ENCODE measurements at places on chromosomes 12 and 14.

DNA sequence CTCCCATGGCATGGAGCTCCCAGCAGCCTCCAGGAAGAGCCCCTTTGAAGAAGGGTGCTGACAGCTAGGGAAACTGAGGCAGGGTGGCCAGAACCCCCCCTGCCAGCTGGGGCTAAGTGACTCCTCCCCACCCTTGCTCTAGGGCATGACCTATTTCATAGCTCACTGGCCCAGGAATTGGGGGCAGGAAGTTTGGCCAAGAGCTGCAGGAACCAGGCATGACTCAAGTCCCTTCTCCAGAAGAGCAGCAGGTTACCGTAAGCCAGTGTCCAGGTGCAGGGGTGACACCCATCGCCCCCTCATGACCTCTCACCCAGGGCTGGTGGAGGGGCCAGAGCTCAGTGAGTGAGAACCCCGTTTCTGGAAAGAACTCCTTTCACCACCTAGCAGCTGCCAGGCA is 1.9 kb downstream of the RASAL1 start:
- no peak for DNase-seq

DNA sequence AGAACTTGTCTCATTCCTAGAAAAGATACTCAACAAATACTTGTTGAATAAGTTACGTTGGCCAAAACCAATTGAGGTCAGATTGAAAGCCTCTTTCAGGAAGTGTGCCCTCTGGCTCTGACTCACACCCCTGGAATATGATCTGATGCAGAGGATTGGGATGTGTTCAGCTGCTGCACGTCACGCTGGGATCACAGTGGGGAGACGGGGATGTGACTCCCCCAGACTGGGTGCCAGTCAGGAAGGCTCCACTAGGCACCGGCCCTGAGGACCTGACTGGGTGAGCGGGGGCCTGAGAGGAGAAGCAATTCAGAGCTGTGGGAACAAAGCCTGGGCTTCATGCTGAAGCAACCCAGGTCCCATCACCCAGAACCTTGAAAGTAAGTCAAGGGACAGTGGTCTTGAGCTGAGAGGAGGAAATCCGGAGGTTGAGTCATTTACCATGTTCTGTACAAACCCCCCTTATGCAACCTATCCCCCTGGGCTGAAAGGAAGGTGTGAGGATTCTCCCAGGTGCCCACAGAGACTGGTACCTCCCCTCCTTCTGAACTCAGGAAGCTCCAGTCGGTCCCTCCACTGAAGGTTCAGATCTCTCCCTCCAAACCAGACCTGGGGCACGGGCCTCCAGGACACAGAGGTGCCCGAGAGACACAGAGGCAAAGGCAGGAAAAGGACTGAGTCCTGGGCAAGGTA is 3.9 kb downstream of the CEBPE start:
- no peak for DNase-seq

- DNase-seq: no peak
Measured at GRCh38 chr12:74317078-74317601, 220.5 kb upstream of the ATXN7L3B start.

GRCh38 chr14:21098076-21098891 is at the start of gene ZNF219:
TSS of gene ZNF219 (minus strand) at chr14:21098655. CDS start at chr14:21093591, 5,064 bp downstream.
- DNase-seq: no peak

GRCh38 chr12:94260717-94261116 is 112.3 kb downstream of the PLXNC1 start:
- DNase-seq: no peak

GRCh38 chr12:126874427-126875026 is 1392.4 kb upstream of the TMEM132C start:
- DNase-seq: peak; percentile 25

- no peak for DNase-seq
Measured at GRCh38 chr12:111471236-111471635, 65.5 kb downstream of the SH2B3 start.

DNA sequence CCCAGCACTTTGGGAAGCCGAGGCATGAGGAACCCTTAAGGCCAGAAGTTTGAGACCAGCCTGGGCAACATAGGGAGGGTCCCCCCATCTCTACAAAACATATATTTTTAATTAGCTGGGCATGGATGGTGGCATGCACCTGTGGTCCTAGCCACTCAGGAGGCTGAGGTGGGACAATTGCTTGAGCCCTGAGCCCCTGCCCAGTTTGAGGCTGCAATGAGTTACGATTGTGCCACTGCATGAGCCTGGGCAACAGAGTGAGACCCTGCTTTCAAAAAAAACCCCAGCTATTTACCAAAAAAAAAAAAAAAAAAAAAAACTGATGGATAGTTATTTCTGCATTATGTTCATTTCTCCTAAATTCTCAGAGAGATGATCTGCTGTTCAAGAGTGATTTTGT is 230.0 kb downstream of the SOX5 start:
- DNase-seq: no peak

GRCh38 chr12:13257356-13257875 is 60.9 kb downstream of the EMP1 start:
- DNase-seq: no peak

GRCh38 chr12:104604070-104604994 is 147.6 kb downstream of the CHST11 start:
- peak; percentile 15 for DNase-seq

Data from activated gamma-delta T cell treated with anti-CD3 and anti-CD28 coated beads, Interleukin-2, amount 50 U/mL, for 16 hours (primary cell).